Naive B cell (primary cell): ENCODE measurements at places on chromosomes 2 and 18. TPM values are rescaled to one million over a fixed set of nuclear protein-coding genes. Genes with fewer than 3 reads are reported as not detected.

DNA sequence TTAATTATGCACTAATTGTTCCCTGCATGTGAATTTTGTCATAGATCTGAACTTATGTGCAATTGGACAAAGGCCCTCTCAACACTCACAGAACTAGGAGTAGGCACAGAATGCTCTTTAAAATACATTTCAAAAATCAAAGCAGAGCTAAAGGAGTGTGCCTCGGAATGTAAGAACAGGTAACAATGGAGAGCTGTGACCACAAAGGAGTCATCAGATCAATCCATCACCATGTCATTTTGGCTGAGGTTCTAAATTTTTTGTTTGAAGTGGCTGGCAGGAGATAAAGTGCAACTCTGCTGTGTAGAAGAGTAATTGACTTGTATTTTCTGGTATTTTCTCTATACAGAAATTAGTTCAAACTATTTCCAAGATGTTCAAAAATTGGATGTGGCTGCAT lies 155.4 kb downstream of the NRP2 start:
- DNase-seq, result no peak

Gene CAVIN2
- polyA plus RNA-seq, result 8.7 TPM

DNA sequence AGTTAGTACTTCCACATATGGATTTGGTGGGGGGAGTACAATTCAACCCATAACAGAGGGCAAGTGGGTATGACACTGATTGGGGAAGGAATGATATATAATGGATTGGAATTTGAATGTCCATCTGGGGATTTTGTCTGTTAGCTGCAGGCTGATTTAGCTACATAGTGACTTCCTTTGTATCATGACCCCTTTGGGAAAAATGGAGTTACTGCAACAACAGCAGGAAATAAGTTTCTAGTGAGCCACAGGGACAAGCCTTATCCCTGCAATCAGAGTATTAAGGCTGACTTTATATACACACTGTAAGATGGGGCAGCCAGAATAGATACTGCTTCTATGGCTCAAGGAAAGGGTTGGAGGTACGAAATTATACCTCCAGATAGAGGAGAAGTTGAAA lies 404.4 kb upstream of the MEIS1 start:
- no peak for DNase-seq

- no peak for DNase-seq
Measured at GRCh38 chr2:98749066-98749450, 18.1 kb upstream of the MGAT4A start.

Gene SLC4A5
- polyA plus RNA-seq, result 0.44 TPM

GRCh38 chr2:121902616-121903015 lies 147.2 kb downstream of the TSN start:
- DNase-seq, result no peak

DNA sequence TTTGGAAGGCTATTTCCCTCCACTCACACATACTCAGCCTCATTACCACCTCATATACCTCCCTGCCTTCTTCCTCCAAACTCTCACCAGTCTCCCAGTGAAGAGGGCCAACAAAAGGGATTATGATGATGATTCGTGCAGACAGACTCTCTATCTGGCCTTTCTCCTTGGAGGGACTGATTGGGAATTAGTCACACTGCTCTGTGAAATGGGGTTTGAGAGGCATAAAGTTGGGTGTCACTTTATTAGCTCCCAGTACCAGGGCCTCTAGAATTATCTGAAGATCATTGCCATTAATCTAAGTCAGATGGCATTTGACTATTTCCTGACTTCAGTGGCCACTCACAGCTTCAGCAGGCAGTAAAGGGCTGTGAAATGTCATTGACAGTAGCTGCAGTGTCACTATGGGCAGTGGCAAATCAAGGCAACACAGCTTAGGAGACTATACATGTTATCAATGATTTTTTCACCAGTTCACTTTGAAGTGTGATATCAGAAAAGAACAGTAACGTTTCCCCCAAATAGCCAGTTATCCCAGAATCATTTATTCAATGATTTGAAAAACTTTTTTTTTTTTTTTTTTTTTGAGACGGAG lies 17.4 kb downstream of the CNRIP1 start:
- no peak for DNase-seq

- no peak for DNase-seq
Measured at GRCh38 chr2:7456762-7457161, 539.5 kb downstream of the RNF144A start.

DNA sequence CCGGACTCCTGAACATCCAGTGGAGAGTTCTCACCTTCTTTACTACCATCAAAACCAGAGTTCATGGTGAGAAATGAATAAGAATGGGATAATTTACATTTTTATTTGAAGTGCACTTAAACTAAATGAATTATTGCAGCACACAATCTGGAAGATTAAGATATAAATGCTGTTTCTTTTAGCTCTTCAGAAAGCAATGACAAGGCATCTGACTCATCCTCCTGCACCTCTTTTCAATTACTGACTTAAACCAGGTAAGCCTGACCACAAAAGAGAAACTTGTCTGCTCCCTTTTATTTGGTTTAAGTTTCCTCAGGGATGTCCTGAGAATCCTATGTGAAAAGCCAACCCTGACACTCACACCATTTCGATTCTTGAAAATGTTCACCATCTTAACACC lies 720 bp upstream of the DSC2 start:
- DNase-seq, result no peak

Gene FER1L5
- polyA plus RNA-seq, result not detected

GRCh38 chr18:11993264-11993916 lies 12.1 kb downstream of the IMPA2 start:
- DNase-seq, result no peak

GRCh38 chr18:25998461-25998860 lies 92.0 kb downstream of the SS18 start:
- DNase-seq, result no peak

DNA sequence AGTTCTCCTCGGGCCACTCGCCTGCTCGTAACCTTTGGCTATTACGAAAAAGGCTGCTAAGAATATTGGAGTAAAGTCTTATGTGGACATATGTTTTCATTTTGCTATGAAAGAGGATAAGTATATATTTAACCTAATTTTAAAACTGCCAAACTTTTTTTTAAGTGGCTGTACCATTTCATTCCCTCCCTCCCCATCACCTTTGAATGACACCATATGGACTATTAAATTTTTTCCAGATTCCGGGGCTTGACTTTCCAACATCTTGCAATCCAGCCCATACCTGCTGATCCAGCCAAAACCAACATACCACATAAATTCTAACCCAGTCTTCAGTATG lies 31.5 kb downstream of the REEP1 start:
- no peak for DNase-seq
